ENCODE measurements at places on chromosomes 5 and 9. TPM values are rescaled to one million over a fixed set of nuclear protein-coding genes. Genes with fewer than 3 reads are reported as not detected.

DNA sequence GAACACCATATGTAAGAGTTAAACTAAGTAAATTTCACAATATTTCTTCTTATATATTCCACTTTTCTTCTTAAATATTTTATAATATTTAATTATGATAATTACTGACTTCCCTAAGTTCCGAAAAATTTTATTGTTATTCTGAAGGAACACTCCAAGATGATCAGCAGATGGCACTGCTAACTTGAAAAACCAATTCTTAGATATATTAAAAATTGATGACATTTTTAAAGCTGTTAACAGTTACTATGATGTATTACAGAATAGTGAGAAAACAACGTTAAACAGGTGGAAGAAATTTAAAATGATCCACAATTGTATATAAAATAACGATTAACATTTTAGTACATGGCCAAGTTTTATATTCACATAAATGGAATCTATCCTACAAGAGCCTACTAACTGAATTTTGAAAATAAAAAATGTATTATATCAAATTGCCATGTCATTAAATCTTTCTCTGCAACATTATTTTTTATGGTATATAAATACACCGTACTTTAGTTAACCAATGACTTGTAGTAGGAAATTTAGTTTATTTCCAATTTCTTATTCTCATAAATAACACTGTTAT lies 30.1 kb upstream of the MUSK start:
- H3K36me3 ChIP-seq: no peaks in the 10 kb centered on the region
- H3K4me1 ChIP-seq: no peaks in the 10 kb centered on the region
- no peak for DNase-seq
- H3K27ac ChIP-seq: no peak overlapping the region
- no peak overlapping the region for H3K4me3 ChIP-seq

The SLC34A3 gene
- total RNA-seq: not detected

DNA sequence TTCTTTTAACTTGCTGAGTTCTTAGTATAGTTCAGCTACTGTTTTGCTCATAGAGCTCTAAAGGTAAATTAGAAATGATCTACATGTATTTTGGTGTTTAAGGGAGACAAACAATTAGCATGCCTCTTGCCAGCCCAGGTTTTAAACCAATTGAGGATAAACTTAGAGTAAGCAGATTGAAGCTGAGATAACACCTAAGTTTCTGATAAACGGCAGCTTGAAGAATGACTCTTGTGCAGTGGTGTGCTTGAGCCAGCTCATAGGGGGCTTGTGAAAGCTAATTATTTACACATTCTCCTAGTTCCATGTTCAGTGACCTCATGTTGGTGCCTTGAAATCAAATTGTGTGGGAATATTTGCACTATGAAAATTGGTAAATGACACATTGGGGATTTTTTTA lies 193.0 kb downstream of the PRR16 start:
- H3K27me3 ChIP-seq: no peaks in the 10 kb centered on the region
- no peak overlapping the region for H3K4me3 ChIP-seq
- no peak for DNase-seq
- no peaks in the 10 kb centered on the region for H3K36me3 ChIP-seq
- H3K4me1 ChIP-seq: no peaks in the 10 kb centered on the region

DNA sequence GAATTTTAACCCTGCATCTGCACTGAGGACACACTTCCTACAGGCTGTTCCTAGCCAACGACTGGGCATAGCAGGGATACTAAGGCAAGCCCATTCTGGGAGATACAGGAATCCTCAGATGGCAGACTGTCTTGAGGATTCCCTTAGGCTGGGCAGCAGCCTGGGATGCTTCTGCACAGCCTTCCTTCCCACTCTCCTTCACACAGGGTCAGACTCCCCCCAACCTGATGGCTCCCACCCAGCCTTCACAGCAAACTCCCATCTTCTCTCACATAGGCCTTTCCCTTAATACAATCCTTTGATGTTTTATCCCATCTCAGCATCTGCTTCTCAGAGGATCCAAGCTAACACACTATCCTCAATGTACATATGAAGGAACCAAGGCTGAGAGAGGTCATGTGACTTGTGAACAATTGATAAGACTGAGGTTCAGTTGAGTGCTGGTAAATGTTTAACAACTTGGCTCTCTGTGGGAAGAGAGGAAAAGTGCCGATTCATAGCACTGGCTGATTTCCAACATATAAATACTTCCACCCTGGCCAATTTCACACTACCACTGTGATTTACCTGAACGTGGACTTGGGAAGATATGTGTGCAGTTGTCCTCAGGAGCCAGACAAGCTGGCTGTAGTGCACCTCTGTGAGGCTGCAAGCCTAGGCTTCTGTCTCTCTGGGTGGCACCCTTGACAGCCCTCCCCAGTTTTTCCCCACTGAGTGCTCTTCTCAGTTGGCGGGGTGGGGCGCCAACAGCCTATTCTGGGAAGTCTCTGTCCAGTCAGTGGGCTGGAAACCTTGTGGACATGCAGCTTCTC lies 120.2 kb upstream of the TRIM32 start:
- no peak overlapping the region for H3K27ac ChIP-seq
- H3K4me3 ChIP-seq: no peak overlapping the region
- no peaks in the 10 kb centered on the region for H3K27me3 ChIP-seq
- DNase-seq: no peak

DNA sequence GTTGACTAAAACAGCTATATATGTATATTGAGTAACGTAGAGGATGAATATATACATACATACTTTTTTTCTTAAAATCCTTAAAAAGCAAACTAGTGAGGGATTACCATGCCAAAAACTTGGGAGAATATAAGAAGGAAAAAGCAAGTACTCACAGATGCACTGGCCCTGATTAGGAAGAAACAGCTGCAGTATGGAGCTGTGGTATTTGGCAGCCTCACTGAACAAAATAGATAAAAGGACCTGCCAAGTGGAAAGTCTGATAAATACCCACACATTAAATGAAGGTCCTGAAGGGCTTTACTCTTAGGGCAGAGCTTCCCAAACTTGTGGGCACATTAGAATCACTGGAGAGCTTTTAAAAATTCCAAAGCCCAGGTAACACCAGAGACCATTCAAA lies 80.6 kb downstream of the FEM1C start:
- no peak for DNase-seq
- H3K27ac ChIP-seq: no peak overlapping the region
- H3K4me1 ChIP-seq: peaks cover 6% of the 10 kb centered on the region
- H3K27me3 ChIP-seq: peaks cover 50% of the 10 kb centered on the region
- H3K4me3 ChIP-seq: no peak overlapping the region

DNA sequence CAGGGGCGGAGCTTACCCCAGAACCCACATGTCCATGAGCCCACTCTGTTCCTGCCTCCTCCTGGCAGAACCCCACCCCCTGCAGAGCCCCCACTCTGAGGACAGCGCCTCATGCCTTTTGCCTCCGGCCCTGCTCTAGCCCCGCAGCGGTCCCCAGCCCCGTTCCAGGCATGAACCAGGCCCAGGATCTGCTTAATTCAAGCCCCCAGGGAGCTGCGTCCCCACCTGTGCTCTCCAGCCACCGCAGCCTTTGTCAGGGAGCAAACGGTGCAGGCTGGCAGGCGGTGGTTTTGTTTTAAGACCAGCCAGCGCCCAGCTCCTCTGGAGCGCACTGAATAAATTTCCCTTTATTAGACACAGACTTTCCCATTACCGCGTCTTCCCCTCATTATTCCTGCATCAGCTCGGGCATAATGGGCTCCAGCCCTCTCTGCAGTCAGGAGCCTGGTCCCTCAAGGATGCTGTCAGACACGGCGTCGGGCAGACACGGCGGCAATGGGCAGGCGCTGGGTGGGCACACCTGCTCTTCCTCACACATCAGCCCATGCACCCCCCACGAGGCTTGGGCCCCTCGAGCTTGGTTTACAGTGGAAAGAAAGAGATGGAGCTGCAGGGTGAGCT lies 137.6 kb downstream of the OLFM1 start:
- H3K27ac ChIP-seq: no peak overlapping the region
- H3K4me3 ChIP-seq: no peak overlapping the region
- H3K36me3 ChIP-seq: no peaks in the 10 kb centered on the region
- no peaks in the 10 kb centered on the region for H3K27me3 ChIP-seq
- DNase-seq: no peak
- no peaks in the 10 kb centered on the region for H3K4me1 ChIP-seq

GRCh38 chr5:123756816-123757215 lies 244.8 kb downstream of the CSNK1G3 start:
- no peaks in the 10 kb centered on the region for H3K4me1 ChIP-seq
- H3K27ac ChIP-seq: no peak overlapping the region
- H3K36me3 ChIP-seq: no peaks in the 10 kb centered on the region
- no peaks in the 10 kb centered on the region for H3K27me3 ChIP-seq
- H3K4me3 ChIP-seq: no peak overlapping the region

DNA sequence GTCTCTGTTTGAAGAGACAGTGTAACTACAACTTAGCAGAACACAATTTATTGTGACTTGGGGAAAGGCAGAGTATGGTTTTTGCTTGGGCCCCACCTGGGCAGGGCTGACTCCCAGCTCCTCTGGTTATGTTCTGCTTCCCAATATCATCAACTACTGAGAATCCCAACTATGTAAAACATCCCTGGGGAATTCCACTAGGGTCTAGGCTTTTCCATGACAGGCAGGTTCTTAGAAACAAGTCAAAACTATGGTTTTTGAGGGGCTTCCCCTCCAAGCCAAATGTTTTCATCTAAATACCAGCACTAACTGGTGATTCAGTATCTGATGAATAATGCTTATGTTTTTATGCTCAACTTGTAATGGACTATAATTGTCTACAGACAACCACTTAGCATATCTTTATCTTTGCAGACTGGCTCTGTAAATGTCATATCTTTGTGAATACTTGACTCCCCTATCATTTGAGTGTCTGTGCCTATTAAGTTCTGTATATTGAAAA lies 409.5 kb downstream of the PDE4D start:
- H3K4me1 ChIP-seq: peaks cover 20% of the 10 kb centered on the region
- peak overlapping the region; percentile 13 for H3K4me3 ChIP-seq
- no peak for DNase-seq
- no peaks in the 10 kb centered on the region for H3K36me3 ChIP-seq
- H3K27me3 ChIP-seq: peaks cover 4% of the 10 kb centered on the region
- peak overlapping the region; percentile 79 for H3K27ac ChIP-seq
